Lower leg skin (tissue), 4 donors: ENCODE measurements at places on chromosomes 2 and 18.

GRCh38 chr2:140797718-140798117 is 1333.1 kb downstream of the LRP1B start:
- no peak for DNase-seq

DNA sequence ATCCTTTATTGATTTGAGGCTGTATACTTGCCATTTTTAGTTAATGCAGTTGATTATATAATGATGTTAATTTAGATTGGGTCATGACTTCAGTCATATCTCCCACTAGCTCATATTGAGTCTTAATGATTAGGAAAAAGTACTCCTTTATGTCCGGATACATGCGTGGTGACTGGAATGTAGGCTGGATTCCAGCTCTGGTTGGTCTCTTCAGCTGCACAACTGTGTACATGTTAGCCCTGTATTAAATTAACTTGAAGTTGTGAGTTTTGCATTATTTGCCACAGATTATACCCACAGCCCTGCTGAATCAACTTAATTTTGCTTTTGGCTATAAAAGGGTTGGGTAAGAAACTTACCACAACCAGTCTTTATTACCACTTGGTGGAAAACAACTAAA is 22.5 kb downstream of the MOB4 start:
- no peak for DNase-seq

- peak; percentile 58 for DNase-seq
Observed at GRCh38 chr2:64359171-64359891, 94.6 kb upstream of the LGALSL start.

DNA sequence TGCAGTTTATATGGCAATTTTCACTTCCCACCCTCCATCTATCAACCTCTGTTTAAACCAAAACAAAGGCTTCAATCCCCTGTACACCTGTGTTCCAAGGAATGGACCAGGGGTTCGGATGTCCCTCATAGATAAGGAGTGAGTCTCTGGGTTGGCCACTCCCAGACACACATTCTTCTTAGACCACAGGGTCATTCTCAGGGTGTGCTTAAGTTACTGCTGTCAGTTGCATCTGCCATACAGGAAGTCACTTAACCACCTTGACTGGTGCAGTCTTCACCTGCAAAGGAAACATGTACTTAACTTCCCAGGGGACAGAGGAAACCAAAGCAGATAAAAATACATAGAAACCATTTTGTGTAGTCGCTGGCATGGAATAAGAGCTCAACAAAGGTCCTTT is 151.0 kb upstream of the NDUFV2 start:
- no peak for DNase-seq

GRCh38 chr2:30686669-30687068 is 120.6 kb downstream of the CAPN13 start:
- DNase-seq: peak; percentile 8

DNA sequence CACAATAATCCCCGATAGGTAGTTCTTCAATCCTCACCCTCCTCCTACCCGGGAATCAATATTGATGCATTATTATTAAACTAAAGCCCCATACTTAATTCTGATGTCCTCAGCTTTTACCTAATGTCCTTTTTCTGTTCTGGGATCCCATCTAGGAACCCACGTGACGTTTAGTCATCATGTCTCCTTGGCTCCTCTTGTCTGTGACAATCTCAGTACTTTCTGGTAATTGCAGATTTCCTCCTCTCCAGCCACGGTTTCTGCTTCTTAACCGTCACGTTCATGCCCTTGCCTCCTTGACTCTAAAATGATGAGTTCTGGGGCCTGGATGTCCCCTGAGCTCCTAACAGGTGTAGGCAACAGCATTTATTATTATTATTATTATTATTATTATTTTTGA is 2.9 kb upstream of the DGKD start:
- DNase-seq: peak; percentile 20

GRCh38 chr2:20015482-20016083 is 3.1 kb upstream of the MATN3 start:
- DNase-seq: no peak

DNA sequence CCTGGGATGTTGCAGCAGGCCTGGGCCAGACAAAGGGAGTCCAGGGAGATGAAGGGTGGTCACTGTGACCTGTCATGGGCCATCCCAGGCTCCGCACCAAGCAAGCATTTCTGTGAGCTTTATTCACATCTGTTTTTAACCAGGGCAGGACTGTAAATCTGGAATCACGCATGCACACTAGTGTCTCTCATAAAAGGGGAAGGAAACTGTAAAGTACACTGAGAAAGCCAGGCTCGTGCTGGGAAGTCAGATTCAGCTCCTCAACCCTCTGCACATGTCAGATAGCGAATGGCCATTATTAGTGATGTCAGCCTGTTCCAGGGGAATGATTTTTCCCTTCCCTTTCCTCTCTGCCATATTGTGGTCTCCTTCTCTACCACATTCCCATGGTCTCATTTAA is 818.6 kb upstream of the RAB6C start:
- no peak for DNase-seq

GRCh38 chr2:204317640-204318039 is 227.6 kb upstream of the PARD3B start:
- DNase-seq: no peak

- no peak for DNase-seq
Observed at GRCh38 chr18:52334896-52335295, 5.1 kb upstream of the DCC start.

- no peak for DNase-seq
Observed at GRCh38 chr18:66533693-66534092, 70.2 kb downstream of the CDH19 start.

DNA sequence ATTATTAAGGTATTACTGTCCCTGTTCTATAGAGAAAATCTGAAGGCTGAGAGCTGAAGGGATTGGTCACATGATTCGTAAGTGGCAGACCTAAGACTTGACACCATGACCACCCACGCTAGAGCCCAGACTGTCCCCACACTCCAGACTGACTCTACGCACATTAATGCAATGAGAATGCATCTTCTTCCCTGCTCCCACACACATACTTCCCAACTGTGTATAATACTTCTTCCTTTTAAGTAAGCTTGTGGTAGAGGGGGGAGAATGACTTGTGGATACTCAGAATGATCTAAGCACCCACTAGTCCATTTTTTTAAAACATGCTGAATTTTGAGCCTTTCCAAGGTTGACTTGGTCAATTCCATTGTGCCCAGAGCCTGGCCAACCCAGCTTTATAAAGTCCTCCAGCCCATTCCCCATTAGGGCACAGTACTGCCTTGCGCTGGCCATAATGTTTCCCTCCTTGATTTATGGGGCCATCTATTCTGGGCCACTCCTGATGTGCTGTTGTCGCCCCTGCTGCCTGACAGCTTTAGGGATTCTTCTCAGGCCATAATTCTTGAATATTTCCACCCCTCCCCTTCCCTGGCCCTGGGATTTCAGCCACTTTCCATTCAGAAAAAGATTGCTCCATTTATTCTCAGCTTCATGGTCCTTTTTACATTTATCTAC is 28.7 kb downstream of the ALK start:
- no peak for DNase-seq

- no peak for DNase-seq
Observed at GRCh38 chr2:68250196-68250595, 2.1 kb downstream of the PPP3R1 start.

DNA sequence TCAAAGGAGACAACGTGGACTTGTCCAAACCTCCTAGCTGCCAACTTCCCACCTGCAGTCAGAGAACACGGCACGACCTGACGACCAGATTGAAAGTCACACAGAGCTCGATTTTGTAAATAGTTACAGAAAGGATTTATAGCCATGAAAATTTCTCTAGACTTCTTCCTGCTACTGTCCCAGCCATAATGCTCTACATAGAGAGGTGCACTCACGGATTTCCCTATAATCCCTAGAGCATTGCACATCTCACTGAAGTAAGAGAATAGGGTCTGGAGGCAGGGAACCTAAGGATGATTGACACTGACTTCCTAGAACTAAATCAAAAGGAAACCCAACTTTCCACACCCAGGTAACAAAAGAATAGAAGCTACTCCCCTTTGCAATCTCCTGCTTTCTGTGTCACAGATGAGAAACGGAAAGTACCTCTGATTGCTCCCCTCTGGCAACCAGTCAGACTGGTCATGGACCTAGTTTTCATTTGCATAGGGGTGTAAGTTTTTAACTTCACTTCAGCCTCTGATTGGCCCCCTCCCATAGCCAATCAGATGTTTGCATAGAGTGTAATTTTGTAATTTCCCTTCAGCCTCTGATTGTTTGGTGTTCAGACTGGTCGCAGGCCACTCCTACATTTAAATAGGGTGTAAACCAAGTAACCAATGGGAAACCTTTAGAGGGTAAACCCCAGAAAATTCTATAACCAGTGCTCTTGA is 58.6 kb upstream of the FBXO11 start:
- no peak for DNase-seq

- no peak for DNase-seq
Observed at GRCh38 chr2:85743304-85743978, 10.3 kb upstream of the ATOH8 start.

GRCh38 chr2:28108143-28108542 is 217.6 kb downstream of the BABAM2 start:
- DNase-seq: no peak

DNA sequence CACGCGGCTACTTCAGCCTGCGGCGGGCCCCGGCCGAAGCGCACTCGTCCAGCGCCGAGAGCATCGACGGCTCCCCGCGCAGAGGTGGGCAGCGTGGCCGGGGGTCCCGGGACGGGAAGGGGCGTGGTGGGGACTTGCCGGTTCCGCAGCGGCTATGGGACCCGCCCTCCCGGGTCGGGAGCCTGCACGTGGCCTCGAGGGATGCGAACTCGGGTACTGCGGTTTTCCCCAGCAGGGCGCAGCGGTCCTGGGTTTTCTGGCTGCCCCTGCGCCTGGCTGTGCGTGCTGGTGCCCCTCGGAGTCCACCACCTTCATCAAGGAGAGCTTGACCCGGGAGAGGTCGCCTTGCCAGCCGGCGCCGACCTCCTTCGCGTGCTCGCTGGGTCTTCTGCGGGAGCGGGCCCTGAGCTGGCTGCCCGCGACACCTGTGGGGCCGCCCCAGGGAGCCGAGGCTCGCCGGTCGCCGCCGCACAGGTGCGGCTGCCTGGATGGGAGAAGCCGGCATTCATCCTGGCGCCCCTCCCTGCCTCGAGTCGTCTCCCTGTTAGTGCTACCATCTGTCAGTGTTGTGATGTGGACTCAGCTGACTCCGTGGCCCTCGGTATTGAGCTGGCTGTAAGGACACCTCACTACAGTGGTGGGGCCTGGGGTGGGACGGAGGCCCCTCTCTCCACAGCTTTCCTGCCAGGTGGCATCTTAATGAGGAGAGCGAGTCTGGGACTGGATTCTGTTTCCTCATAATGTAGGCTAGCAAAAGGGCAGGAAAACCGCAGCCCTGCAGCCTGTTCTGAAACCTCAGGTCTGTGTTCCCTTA is 177.3 kb downstream of the AGAP1 start:
- DNase-seq: no peak

DNA sequence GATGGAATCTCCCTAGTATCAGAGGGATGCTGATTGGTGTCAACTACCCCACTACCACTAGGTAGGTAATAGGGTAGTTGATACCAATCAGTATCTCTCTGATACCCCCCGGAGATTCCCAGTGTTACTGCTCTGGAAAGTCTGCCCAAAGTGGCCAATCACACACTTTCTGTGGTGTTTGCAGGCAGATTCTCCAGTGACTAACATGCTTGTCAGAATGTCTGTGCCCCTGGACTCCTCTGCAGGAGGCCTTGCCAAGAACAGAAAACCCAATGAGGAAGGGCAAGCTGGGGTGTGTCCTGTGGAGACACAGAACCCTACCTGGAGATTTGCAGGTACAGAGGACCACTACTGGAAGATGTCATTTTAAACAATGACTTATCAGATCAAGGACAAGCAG is 135.1 kb downstream of the RIT2 start:
- no peak for DNase-seq

GRCh38 chr2:127389778-127390435 is 2.1 kb upstream of the MAP3K2 start:
- DNase-seq: no peak

DNA sequence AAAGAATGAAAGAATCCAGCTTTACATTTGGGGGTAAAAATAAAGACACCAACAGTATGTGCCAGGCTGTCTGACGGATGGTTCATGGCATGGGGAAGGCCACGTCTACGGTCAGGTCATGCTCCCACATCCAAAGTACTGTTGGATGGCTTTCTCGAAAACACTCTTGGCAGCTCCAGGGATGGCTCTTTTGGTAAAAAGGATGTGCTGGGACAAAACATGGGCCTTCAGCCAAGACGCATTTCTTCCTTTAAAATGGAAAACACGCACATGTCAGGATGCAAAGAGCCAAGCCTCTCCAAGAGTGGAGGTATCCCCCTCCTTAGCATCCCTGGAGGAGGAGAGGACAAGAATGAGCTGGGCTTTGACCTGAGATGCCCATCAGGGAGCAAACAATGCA is 376.5 kb upstream of the KLHL29 start:
- DNase-seq: no peak

DNA sequence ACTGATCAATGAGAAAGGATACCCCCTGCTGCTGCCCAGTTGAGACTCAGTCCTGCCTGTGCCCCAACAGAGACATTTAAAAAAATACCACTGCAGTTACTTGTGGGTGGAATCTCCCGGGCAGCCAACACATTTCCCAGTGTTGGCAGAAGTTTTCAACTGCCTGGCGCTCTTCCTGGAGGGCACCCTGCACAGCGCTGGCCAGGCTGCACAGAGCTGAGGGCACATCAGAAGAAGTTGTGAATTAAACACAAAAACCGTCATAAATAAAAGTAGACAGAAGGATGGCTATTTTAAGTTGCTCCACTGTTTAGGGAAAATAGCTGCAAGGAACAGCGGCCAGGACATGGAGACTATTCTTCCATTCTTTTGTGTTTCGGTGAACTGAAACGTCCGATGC is 110.2 kb upstream of the THOC1 start:
- no peak for DNase-seq

- DNase-seq: no peak
Observed at GRCh38 chr18:74420481-74420880, 36.6 kb downstream of the DIPK1C start.

- DNase-seq: no peak
Observed at GRCh38 chr18:5197461-5197860, 404 bp upstream of the AKAIN1 start.

GRCh38 chr18:59899298-59900221 is at the start of gene PMAIP1:
Gene PMAIP1 (plus strand): TSS chr18:59899996. CDS start chr18:59900178, 182 bp downstream.
- peak; percentile 97 for DNase-seq

DNA sequence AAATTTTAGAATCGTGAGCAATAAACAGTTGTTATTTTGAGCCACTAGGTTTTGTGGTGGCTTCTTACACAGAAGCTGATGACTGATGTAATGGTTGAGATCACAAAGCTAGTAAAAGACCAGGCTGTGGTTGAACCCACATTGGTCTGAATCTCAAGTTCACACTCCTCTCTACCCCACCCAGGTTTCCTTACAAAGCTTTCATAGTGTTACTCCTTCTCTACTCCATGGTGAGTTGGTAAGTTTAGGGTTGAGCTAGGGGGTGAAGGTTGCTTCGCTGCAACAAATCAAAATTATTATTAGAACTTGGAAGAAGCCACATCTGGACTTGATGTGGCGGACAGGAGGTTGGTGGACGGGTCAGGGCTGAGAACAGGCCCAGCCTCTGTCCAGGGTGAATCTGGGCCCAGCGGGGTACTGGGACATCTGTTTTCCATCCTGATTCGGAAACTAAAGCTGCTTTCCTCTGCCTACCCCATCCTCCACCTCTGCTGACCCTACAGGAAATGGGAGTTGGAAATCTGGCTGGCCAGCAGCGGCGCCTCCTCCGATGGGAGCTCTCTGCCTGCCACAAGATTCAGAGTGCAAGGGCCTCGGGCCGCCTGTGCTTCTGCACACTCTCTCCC is 86.3 kb downstream of the ZFP36L2 start:
- no peak for DNase-seq
